Fibroblast of pulmonary artery (primary cell): ENCODE measurements at places on chromosomes 5 and 9.
A peak's percentile ranks its signal among the peaks of the same experiment; 100 is the strongest.

DNA sequence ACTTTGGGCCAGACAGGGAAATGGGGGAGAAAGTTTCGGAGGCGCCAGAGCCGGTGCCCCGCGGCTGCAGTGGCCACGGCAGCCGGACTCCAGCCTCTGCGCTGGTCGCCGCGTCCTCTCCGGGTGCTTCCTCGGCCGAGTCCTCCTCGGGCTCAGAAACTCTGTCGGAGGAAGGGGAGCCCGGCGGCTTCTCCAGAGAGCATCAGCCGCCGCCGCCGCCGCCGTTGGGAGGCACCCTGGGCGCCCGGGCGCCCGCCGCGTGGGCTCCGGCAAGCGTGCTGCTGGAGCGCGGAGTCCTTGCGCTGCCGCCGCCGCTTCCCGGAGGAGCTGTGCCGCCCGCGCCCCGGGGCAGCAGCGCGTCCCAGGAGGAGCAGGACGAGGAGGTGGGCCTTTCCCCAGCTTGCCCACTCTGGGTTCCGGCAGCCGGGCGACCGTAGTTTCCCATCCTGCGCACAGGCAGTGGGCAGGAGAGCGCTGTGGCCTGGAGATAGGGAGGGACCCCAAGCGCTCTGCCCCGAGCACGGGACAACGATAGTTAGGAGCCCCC lies 516 bp downstream of the MAST4 start:
- no peak for DNase-seq

DNA sequence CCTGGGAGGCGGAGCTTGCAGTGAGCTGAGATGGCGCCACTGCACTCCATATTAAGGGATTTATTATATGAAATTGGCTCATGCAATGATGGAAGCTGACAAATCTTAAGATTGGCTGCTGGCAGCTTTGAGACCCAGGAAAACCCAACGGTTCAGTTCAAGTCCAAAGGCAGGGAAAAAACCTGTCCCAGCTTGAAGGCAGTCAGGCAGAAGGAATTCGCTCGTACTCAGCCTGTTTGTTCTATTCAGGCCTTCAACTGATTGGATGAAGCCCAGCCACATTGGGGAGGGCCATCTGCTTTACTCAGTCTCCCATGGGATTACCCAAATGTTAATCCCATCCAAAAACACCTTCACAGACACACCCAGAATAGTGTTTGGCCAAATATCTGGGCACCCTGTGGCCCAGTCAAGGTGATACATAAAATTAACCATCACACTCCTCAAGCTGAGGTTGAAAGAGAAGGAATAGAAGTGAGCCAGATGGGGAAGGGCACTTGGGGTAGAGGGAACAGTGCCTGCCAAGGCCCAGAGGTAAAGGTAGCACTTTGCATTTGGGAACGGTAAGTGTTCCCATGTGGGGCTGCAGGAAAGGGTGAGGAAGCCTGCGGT lies 8.5 kb upstream of the ORM1 start:
- DNase-seq, result no peak

DNA sequence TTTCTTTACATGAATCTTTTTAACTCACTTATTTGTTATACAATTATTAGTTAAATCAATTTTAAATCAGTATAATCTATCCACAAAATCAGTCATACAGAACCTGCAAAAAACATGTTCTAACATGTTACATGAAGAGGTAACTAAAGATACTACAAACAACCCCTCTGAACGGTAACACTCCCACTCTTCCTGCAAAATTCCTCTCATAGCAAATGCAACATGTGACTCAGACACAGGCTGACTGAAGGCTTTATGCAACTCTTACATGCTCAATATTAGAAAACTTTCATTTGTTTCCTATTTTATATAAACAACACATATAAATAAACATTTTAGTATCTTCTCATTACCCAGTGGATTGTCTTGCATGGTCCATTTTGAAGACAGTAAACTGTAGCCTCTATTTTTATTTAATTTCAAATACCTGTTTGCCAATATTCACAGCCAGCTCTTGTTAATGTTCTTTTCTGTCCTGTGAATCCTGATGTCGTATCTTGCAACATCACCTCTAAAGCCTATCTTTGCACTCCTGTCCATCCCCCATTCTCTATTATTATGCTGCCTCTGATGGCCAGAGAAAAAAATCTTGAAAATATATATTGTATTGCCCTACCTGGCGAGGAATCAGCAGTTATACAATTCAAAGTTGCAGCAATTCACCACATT lies 100.5 kb upstream of the CCDC152 start:
- peak; percentile 63 for DNase-seq

GRCh38 chr9:68685213-68685612 lies 19.8 kb upstream of the PIP5K1B start:
- no peak for DNase-seq

- DNase-seq, result no peak
These were observed 861.9 kb downstream of the CDH18 start for GRCh38 chr5:19125956-19126713.

- peak; percentile 64 for DNase-seq
These were observed 85.7 kb downstream of the GRAMD2B start for GRCh38 chr5:126508962-126509279.

DNA sequence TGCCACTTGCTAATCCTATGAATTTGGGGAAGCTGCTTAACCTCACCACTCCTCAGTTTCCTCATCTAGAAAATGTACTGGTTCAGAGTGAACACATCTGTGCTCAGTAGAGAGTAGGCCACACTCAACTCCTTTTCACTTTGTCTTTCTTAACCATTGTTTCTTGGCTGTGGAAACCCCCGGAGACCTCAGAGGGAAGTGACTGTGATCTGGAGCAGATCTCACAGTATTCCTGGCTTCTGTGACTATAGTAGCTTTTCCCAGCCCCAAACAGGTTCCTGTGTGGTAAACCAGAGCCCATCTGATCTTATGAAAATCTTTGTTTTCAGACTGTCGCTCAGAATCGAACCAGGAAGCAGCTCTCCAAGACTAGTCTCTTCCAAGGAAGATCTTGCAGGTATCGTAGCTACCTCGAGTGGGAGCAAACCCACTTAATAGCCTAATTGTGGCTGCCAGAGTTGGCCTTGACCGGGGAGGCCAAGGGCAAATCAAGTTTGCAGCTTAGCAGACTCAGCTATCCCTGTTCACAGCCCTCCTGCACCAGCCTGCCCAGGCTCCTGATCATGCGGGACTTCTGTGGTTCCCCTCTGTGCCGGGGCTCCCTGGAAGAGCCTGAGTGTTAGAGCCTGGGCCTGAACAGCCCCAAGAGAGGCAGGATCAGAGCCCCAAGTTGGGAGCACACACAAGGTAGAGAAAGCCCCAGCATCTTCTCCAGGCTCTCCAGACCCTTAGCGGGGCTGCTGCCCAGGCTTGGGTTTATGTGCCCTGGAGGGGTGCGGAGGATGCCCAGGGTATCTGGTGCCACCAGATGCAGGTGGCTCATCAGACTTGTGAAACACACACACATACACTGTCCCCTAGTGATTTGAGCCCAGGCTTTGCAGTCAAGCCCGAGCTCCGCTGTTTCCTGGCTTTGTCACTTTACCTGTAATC lies 52.2 kb upstream of the ANGPTL2 start:
- DNase-seq, result peak; percentile 36

DNA sequence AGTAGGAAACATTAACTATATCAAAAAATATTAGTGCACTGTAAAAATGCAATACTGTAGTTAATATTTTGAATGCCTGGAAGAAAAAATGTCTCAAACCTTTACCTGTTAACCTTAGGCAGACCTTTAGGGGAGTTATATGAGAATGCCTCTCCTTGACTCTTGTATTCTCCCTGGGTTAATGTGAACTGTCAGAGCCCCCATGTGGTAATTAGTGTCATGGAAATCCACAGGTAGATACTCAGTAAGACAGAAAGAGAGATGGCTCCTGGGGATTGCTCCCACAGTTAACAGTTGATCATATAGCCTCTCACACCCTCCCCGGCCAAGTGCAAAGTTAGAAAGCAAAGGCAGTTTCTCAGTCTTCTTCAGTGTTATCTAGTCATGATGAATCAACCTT lies 742.8 kb downstream of the NR2F1-AS1 start:
- peak; percentile 14 for DNase-seq

DNA sequence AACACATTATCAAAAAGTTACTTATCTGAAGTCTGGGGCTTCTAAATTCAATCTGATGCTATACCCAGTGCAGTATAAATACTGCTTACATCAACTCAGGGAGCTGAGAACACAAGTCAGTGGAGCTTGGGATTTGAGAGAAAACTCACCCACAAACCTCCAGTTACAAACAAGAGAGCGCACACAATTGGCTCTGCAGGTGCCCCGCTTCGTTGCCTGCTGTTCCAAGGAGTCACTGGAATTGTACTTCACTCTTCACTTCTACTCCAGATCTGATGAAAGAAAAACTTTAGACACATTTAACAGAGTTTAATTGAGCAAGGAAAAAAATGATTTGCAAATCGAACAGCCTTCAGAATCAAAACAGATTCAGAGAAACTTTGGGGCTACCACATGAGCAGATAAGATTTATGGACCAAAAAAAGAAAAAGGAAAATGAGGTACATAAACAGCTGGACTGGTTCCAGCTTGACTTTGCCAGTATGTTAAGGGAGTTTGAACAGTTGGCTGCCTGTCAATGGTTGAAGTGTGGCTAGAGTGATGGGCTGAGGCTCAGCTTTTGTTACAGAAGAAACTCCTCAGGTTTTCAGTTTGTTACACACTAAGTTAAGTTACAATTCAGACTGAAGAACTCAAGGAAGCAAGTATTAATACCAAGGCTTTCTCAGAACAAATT lies 156.6 kb downstream of the AOPEP start:
- DNase-seq, result no peak

DNA sequence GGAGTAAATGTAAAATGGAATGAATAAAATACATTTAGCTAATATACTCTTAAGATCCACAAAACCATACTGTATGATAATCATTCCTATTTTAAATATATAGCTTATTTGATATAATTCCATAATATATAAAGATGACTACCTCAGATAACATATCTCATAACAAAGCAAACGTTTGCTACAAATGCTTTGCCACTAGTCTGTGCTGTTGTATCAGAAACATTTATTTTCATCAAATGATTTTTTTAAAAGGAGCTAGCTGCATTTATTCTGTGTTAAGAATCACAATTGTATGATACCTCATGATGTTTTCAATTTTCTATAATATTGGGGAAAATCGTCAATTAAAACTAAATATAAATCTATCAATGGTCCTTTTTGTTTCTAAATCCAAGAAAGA lies 567.2 kb downstream of the PTPRD start:
- peak; percentile 14 for DNase-seq

DNA sequence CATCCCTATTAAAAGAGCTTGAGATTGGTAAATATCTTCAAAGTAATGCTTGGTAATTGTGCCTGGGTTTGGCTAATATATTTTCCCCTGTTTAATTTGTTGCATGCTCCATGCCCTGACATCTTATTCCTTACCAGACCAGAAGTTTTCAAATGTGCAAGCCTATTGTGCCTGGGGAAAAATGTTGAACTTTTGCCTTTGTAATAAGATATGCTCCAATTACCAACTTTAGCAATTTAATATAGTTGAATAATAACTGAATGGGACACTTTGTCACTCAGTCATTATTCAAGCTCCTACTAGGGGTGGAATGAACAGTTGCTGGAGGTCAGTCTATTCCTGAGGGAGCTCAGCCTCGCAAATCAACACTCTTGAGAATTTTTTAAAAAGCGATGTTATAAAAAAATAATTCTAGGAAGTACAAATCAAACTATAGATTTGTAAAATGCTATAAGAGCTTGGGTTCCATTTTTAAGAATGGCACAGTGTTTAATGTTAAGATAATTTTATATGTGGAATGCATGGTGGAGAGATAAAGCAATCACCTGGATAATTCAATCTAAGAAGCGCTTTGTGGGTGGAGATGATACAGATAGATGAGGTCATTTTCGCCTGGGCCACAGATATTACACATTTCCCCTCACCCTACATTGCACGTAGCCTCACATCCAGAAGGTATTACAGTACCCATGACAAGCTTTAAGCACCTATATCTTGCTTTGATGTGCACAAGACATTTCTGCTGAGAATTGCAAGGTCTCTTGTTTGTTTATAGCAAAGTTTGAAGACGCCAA lies 231.8 kb downstream of the PIK3R1 start:
- no peak for DNase-seq

DNA sequence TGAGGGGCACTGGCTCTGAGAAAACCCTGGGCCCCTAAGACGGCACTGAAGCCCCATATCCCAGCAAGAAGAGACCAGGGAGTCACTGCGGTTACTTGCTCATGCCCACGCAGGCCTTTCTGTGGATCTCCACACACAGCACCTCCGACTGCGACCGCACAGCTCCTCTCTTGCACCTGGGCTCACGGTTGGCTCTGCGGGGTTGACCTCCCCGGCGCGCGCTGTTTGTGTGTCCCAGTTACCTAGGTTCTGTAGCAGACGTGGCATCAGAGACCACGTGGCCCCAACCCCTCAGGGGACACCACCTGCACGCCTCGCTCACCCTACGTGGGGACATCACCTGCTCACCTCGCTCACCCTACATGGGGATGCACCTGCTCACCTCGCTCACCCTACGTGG lies 12.7 kb downstream of the LPCAT1 start:
- no peak for DNase-seq

DNA sequence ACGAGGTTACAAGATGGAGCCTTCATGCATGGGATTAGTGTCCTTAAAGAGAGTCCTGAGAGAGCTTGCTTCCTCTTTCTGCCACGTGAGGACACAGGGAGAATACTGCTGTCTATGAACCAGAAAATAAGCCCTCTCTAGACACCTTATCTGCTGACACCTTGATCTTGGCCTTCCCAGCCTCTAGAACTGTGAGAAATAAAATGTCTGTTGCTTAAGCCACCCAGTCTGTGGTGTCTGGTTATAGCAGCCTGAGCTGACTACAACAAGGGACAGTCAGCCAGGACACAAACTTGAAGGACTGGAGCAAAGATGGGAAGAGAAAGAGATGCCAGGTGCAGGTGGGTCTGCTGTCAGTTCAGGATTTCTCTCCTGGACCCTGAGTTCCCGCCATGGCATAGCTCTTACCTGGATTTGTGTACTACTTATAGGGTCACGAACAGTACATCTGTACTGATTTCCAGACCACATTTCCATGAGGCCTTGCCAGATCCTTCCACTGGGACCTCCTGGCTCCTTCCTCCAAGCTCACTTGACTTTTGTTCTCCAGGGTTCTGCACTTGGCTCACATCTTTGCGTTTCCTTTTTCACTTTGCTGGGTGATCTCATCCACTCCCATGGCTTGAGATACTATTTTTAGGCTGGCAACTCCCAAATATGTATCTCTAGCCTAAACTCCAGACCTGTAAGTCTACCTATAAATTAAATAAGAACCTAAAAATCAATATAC lies 44.9 kb upstream of the LIFR start:
- peak; percentile 51 for DNase-seq

DNA sequence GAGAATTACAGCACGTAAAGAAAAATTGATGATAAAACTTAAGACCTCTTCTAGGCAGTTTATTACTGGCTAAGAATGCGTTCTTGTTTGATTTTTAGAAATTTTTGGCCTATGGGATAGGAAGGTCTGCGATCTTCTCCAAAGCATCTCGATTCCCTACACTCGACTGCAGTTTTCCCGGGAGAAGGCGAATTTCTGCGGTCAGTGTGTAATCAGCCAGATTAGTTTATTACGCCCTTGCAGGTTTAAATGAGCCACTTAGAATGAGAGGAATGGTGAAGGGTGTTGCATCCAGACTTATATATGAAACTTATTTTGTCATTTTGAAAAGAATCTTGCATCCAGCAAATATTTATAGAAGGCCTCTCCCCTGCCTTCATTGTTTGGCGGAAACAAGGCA lies 1.2 kb downstream of the MTAP start:
- no peak for DNase-seq
